K562 (cell line): ENCODE measurements at places on chromosomes 12 and 14.

- DNase-seq = no peak
These were observed 105.3 kb downstream of the GRIP1 start for GRCh38 chr12:66573605-66574004.

DNA sequence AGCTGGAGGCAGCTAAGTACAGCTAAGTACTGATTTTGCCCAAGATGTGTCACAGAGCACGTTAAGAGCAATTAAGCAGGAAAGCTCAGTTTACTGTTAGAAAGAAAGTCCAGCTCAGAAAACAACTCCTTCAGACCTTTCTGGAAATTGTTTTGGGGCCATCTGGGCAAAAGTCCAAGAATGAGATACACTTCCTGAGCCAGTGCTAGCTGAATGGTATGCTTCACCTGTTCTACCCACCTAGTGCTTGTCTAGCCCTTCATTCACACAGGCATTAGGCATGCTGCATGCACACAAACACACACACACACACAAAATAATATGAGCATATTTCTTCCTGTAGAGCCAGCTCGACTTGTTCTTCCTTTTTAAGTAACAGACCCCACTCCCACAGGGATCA, 6.6 kb upstream of the IKZF4 start:
- DNase-seq = no peak

- no peak for DNase-seq
These were observed 23.8 kb downstream of the DNM1L start for GRCh38 chr12:32702946-32703345.

DNA sequence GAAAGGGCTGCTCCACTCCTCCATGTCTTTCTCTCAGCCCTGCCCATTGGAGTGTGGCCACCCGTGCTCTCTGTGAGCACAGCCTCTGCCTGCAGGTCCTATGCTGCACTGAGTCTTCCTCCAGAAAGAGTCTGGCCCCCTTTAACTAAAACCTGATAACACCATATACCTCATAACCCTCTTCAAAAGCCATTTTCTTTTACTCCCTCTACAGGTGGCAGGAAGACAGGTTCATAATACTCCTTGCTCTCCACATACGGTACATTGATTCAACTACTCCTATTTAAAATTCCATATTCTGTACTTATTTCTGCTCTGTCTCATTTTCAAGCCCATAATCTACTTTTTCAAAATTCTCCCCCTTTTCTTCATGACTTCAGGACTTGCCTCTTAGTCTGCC, 144.0 kb downstream of the HELB start:
- no peak for DNase-seq

- no peak for DNase-seq
These were observed 44.7 kb upstream of the AMIGO2 start for GRCh38 chr12:47124451-47124850.

DNA sequence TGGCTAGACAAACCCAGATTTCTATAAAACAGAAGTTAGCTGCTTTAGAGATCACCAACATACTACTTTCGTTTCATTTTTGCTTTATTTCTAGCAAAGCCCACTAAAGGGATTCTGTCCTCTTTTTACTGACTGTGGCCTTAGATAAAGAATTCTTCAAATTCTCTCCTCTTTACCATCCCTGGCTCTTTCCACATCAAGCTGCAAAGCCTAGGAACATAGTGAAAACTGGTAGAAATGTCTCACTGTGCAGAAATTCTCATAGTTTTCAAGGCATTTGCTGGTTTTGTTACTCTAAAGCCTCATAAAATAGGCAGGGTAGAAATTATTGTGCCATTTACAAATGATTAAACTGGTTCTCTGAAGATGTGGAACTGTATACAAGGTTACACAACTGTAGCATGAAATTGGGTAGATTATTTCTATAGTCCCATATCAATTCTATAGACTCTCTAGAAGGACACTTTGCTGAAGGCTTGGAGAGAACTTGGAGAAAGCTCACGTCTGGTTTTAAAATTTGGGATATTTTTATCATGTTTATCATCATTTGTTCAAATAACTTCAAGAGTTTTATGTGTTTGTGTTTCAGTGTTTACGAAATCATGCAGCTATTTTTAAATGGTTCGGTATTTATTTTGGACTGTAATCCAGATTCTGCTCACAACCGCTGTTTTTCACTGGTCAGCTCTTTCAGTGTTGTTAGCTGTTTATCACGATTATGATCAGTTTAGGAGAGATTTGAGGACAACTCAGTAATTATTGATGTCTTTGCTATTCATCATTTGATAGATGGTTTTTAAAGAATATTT, 36.7 kb upstream of the CSRP2 start:
- DNase-seq = no peak

GRCh38 chr12:6234906-6235305, 34.7 kb downstream of the CD9 start:
- no peak for DNase-seq

GRCh38 chr12:114799574-114800487, 115.9 kb upstream of the TBX3 start:
- no peak for DNase-seq

GRCh38 chr14:52950898-52951680, at the start of gene FERMT2:
TSS of gene FERMT2 (minus strand) at chr14:52951050. CDS start at chr14:52950568, 482 bp downstream.
- DNase-seq = peak; percentile 41

- peak; percentile 41 for DNase-seq
These were observed 76.2 kb downstream of the ZFP36L1 start for GRCh38 chr14:68716698-68717097.

DNA sequence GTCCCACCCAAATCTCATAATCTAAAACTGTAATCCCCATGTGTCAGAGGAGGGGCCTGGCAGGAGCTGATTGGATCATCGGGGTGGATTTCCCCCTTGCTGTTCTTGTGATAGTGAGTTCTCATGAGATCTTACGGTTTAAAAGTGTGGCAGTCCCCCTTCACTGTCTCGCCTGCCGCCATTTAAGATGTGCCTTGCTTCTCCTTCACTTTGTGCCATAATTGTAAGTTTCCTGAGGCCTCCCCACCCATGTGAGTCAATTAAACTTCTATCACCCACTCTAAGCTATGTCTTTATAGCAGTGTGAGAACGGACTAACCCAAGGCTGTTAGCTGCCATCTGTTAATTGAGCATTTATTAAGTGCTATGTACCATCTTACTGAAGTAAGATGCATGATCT, 105.1 kb downstream of the PTPN11 start:
- DNase-seq = no peak

- peak; percentile 28 for DNase-seq
These were observed 678 bp downstream of the RPS6KA5 start for GRCh38 chr14:91059576-91060350.

DNA sequence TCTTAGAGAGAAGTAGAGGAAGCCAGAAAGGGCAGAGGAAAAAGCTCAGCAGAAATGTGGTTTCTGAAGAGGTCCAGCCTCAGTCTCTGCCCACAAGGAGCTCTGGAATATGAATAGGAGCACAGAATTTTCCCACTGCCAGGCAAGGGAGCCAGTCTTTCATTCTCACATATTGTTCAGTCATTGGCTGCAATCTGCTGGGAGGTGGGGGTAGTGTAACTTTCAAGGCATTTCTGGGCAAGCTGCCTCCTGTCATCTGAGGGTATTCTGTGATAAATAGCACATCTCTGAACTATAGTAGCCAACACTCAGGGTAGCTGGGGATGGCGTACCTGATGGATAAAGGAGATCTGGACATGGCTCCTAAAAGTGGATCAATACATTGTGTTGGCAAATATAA, 127.2 kb downstream of the LRRK2 start:
- no peak for DNase-seq

DNA sequence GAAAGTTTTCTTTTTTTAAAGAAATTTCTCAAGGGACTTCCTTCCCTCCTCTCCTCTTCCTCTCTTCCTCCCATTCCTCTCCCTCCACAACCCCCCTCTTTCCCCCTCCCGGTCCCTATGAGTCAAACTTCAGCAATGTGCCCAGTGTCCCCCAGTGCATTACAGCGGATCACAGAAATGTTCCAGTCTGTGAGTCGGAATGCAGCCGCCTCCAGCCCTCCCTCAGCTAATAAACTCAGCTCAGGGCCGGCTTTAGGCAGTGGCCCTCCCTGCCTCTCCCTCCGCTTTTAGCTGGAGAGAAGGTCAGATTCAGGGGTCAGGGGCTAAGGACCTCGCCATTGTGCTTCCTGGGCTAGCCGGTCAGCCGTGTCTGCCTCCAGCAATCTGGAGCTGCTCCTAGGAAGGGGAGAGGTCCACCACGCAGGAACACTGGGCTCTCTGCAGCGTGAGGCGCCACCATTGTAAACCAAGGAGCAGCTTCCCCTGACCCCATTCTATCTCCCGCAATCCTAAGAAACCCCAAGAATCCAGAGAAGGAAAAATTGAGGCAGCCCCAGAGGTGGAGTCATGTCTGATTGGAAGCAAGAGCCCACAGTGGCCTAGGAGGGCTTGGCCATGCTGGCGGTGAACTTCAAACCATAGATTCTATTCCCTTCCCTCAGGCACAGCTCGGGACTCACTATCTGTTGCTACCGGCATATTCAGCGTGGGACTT, 1.1 kb upstream of the HDAC7 start:
- DNase-seq = peak; percentile 68
